Stimulated activated CD4-positive, alpha-beta T cell treated with anti-CD3 and anti-CD28 coated beads, Interleukin-1b, Interleukin-23, amount 100 ng/mL, for 1 hour (primary cell): ENCODE measurements at places on chromosomes 11 and 22.

DNA sequence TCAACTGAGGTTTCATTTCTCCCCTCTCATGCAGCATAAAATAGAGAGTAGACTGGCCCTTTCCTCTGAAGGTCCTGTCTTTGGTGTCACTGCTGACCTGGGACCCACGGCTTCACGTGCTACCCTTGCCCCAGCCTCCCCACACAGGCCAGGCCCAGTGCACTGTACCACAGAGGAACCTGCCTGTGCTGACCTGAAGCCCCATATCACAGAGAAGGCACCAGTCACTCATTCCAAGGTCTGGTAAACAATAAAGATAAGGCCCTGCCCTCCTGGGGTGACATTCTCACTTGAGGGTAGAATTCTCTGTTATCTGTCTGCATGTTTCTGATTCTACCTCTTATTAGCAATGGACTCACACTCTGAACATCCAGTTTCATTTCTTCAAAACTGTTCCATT lies 51.3 kb downstream of the RPL27A start:
- DNase-seq = no peak

GRCh38 chr11:106409671-106410070 lies 332.2 kb downstream of the AASDHPPT start:
- DNase-seq = no peak

DNA sequence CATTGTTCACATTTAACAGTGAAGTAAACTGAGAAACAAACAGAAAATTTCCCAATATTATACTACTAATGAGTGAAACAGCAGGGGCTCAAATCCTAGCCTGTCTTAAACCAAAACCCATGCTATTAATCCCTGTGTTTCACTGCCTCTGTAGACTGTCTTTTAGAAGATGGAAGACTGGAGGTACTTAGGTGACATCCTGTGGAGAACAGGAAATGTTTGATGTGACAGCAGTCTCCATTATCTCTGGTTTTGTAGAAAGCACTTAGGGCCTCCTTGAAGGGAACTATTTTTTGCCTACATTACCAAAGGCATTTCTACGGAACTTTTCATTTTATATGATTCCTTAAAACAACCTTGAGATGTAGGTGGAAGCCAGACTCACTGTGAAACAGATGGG lies 288.1 kb upstream of the SORL1-AS1 start:
- DNase-seq = no peak

DNA sequence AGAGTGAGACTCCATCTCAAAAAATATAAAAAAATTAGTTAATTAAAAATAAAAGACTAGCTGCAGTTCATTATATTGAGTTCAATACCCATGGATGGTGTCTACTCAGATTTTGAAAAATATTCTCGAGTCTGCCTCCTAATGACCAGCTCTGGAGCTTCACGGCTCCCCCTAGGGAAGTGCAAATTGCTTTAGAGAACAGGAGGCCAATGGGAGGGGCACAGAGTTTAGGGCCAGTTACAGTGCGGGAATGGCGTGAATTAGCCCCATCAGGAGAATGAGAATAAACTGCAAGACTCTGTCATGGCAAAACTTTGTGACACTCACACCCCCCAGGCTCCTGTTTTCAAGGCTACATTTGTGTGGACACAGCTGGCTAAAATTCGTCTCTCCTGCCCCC lies 4.6 kb downstream of the FGF4 start:
- no peak for DNase-seq
